Foreskin fibroblast (primary cell): ENCODE measurements at places on chromosomes 6 and 20.
A peak's percentile ranks its signal among the peaks of the same experiment; 100 is the strongest.

- peak; percentile 38 for DNase-seq
Measured at GRCh38 chr20:40251284-40251932, 437.6 kb downstream of the MAFB start.

GRCh38 chr6:6705915-6706675 is 117.6 kb downstream of the LY86 start:
- DNase-seq, result no peak

DNA sequence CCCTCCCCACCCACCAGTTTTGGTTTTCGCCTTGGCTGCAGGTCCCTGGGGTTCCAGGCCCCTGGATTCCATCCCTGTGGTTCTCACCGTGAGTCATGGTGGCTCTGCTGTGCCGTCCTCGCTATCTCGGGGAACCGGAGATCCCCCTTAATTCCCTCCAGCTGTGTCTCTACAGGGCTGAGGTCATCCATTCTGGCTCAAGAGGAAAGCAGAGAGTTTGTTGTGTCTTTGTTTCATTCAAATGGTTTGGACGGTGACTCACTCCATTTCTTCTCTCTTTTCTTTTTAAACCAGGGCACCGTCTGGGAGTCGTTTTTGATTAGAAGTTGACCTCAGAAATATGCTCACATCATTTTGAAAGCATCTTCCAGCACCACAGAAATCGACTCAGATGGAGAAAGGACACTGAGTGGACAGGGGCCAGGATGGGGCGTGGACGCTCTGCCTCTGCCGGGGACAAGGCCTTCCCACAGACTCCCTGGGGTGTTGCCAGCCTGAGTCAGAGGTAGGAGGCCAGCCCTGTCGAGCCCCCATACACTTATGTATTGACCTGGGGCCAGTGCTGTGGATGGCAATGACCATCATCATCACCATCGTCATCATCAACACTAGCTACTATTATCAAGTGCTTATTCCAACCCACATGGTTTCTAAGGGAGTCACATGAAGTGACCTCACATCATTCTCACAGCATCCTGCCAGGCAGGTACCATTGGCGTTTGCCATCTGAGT is 176.2 kb downstream of the NFATC2 start:
- peak; percentile 100 for DNase-seq

DNA sequence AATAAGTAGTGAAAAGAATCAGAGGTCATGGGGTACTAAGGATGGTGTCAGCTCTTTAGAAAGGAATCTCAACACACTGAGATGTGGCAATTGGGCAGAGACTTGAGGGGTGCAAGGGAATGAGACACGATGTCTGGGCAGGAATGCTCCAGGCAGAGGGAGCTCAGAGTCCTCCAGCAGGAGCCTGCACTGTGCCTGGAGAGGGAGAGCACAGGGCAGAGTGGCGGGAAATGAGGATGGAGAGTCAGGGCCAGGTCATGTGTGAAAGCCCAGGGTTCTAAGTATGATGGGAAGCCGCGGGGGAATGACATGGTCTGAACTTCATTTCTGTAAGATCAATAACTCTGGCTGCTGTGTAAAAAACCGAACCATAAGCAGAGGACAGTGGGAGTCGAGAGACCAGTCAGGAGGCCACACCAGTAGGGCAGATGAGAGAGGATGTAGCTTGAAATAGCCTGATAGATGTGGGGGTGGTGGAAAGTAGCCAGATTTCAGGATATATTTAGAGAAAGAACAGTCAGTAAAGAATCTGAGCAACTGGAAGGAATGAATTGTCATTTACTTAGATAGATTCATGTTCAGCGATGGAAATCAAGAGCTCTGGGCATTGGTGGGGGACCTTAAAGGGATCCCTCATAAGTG is 133.4 kb upstream of the DTNBP1 start:
- no peak for DNase-seq

DNA sequence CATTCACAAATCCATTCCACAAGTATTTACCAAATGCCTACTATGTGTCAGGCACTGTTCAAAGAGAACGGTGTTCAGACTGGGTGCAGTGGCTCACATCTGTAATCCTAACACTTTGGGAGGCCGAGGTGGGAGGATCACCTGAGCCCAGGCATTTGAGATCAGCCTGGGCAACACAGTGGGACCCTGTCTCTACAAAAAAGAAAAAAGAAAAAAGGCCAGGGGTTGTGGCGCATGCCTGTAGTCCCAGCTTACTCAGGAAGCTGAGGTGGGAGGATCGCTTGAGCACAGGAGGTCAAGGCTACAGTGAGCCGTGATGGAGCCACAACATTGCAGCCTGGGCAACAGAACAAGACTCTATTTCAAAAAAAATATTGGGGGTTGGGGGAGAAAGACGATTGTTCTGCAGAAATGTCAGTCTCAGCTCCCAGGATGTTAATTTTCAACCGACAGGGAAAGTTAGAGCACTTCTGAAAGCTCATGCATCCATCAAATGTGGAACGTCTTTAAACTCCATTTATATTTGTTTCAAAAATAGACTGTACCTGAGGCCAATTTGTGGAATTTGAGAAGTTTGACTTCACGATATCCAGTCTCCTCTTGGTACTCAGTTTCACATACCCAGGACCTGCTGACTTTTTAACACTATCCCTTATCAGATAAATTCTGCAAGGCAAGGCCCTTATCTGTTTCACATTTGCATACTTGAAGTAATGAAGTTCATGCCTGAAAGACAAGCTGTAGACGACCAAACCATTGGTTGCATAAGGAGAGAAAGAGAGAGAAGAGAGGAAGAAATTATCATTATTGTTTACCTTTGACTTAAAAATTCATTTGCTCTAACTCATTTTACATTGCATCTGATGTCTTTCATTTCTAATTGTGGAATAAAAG is 14.8 kb upstream of the BTN3A2 start:
- no peak for DNase-seq

DNA sequence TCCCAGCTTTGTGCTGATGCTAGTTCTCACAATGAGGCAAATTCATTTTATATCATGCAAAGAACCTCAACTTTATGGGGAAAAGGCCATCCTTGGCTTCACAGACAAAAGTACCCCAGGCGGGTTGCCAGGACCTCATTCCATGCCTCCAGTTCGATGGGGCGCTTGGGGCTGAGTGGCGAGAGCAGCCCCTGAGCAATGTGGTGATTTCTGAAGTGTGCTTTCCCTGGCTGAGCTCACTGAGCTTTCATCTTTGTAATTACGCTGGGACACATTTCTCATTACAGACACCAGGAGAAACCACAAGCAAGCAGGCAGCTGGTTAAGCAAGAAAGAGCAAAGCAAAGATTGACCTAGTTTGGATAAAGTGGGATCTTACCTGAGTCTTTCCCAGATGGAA is 301.5 kb upstream of the CDH4 start:
- DNase-seq, result no peak
